DMS79 (cell line): ENCODE measurements at places on chromosomes 11 and 22.

DNA sequence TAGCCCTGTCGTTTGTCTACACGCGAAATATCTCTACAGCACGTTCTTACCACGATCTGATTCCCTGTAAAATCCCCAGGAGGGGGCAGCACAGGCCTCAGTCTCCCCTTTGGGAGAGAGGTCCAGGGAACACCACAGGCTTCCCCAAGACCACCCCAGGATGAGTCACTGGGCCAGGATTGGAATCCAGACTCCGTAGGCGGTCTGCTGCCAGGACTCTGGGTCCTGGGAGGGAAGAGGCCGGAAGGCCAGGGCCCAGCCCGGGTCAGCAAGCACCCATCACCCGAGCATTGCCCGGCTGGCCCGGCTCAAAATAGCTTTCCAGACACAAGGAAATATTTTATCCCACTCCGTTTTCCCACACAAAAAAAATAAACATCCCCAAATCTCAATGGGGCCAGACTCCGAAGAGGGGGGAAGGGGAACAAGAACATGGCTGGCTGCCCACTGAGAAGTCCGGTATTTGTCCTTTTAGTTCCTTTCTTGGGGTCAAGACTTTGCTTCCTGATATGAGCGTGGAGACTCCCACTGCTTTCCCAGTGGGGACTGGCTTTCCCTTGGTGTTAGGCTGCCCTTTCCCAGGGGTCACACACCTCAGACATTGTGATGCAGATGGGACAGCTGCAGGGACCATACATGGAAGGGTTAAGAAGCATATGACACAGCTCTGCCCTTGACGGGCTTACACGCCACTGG lies 91.3 kb downstream of the LRRC32 start:
- no peak for DNase-seq

DNA sequence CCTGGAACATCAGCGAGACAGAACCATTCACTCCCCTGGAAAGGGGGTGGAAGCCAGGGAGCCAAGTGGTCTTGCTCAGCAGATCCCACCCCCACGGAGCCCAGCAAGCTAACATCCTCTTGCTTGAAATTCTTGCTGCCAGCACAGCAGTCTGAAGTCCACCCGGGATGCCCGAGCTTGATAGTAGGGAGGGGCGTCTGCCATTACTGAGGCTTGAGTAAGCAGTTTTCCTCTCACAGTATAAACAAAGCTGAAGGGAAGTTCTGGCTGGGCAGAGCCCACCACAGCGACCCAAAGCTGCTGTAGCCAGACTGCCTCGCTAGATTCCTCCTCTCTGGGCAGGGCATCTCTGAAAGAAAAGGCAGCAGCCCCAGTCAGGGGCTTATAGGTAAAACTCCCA lies 764.8 kb upstream of the LUZP2 start:
- DNase-seq, result no peak

GRCh38 chr11:18452927-18453326 lies 2.7 kb upstream of the LDHAL6A start:
- DNase-seq, result no peak

DNA sequence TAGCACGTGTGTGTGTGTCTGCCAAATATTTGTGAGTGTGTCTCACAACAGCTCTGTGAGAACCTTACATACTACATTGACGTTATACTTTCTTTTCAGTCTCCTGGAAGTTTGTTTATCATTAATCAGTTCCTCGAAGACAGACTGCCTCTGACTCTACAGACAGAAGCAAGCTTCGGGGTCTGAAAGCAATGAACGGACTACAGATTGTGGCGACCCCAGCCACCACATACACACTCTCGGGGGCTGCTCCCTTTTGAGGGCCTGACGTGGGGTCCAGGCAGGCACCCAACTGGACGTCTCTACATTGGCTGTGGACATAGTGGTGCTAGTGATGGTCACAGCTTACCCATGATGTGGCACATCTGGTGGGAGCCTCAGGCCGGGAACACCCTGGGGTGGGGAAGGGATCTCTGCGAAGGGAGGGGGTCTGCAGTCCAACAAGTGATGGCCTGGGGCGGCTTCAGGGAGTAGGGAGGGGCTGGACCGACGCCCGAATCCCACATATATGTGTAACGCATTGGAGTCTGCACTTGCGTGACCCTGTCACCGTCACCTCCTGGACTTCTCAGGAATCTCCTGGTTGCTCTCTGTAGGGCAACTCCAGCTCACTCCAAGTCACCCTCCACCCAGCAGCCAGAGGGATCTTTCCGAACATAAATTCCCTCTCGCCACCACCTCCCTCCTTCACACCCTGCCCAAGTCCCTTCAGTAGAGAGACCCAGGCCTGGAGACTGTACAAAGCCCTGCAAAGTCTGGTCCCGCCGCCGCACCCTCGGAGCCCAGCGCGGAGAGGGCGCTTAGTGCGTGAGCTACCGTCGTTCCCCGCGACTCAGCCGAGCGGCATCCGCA lies 30.4 kb upstream of the TRIM29 start:
- no peak for DNase-seq

GRCh38 chr11:86446163-86446923 lies 71.7 kb downstream of the CCDC81 start:
- no peak for DNase-seq

DNA sequence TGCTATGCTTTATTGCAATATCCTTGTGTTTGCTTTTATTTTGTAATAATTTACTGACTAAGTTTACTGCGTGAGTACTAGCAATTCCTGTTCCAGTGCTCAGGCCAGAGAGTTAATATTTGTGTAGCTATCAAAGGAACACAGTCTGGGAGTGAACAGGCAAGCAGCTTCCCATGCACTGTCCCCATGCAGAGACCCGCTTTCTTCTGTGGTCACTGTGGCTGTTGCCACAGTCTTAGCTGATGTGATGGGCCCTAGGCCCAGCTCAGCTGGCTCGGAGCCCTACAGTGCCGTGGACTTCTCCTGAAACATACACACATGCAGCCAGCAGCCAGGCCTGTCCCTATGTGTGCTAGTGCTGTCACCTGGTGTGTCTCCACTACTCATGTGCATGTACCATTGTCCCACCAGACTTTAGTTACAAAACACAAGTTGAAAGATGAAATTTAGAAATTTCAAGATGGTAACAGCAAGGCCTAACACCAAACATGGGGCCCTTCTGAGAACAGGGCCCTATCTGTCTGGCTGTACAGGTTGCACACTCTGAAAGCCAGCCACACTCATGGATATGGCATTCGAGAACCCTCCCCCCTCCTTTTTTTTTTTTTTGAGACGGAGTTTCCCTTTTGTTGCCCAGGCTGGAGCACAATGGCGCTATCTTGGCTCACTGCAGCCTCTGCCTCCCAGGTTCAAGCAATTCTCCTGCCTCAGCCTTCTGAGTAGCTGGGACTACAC lies 12.3 kb upstream of the SCUBE2 start:
- DNase-seq, result no peak

DNA sequence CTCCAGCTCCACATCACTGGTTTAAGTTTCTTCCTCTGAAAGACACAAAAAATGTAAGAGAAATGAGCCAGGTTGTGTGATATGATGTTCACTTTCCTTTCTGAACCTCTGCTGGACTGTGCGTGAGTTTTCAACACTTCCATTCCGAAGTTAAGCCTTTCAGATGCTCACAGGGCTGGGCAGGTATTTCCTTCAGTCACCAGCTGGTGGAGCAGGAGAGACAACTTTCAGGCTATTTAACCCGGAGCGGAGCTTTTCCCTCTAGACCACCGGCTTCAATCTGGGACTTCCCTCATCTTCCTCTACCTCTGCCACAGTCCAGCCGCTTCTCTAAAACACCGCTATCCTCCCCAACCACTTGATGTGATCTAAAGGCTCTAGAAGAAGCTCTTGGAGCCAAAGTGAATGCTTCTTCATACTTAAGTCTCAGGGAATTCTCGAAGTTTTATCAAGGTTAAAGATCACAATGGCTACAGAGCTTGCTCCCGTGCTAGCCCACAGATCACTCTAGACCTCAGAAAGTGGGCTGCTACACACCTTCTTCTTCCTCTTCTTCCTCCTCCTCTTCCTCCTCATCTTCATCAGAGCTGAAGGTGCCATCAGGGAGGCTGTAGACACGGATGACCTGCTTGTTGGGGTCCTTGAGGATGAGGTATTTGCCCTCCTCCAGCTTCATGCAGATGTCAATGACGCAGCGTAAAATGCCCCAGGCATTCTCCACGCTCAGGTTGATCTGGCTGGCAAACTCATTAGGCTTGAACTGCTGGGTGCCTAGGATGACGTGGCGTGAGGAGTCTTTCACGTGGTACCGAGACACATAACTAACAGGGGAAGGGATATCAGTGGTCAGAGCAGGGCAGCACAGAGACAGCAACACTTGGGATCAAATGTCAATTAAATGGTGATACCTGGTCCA lies 4.4 kb upstream of the FOXRED2 start:
- no peak for DNase-seq

GRCh38 chr11:94563176-94563847 lies 3.9 kb upstream of the PIWIL4 start:
- DNase-seq, result no peak

- no peak for DNase-seq
Measured at GRCh38 chr11:73171436-73172161, 29.5 kb upstream of the FCHSD2 start.

- no peak for DNase-seq
Measured at GRCh38 chr22:33126881-33127280, 68.7 kb upstream of the SYN3 start.

DNA sequence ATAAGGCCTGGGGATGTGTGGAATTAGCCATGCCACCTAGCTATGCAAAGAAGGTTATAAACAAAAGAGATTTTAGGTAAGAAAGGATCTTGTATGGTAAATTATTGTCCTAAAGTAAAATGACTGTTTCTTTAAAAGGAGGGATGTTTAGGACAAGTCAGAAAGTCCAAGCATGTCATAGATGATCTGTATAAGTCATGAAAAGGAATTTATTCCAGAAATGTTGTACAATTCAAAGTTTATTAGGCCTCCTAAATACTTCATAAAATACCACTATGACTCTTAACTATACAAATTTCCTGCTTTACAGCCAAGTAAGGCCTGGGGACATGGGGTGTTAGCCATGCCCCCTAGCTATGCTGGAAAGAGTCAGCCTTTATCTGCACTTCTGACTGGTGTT lies 22.7 kb downstream of the OR5A2 start:
- no peak for DNase-seq

GRCh38 chr22:24803064-24803542 lies 2.9 kb upstream of the SGSM1 start:
- no peak for DNase-seq

GRCh38 chr11:74956397-74957015 lies 7.4 kb downstream of the SPCS2 start:
- DNase-seq, result no peak

DNA sequence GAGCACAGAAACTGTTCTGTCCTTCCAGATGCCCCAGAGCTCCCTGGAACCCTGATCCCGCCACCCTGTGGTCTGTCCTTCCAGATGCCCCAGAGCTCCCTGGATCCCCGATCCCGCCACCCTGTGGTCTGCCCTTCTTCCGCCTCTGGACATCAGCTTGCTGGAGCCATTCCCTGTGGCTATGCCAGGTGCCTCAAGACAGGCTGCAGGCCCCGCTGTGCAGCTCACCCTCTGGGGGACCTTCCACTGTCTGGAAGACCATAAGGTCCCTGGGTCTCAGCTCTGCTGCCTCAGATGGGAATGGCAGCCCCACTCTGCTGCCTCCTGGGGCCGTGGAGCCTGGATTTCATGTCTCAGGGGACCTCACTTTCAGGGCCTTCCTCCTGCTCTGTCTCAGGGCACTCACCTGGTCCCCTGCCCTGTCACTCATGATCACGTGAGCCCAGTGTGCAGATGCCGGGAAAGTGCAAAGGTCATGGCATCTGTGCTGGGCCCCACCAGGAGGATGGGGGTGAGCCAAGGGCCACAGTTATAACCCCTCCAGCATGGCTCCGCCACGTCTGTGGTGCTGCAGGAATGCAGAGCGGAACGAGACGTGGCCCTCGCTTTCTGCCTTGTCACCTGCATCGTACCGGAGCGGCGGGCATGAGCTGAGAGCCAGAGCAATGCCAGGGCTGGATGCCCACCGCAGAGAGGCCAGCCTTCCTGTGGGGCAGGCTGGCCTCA lies 1520.7 kb downstream of the BRD1 start:
- DNase-seq, result no peak

DNA sequence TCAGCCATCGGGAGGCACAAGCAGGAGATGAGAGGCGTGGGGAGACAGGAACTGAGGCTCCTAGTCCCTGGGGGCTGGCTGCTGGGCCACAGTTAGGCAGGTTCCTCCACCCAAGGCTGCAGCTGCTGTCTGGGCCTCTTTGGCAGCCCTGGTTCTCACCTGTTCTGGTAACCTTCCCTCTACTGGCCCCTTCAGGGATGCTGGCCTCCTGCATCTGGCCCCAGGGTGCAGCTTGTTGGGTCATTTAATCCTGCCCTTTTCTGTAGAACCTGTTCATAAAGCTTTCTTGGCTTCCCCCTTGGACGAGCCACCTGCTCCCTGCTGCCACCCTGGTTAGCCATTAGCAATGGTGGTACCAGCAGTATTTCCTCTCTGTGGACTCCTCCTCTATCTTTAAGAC lies 5.5 kb downstream of the USH1C start:
- no peak for DNase-seq

DNA sequence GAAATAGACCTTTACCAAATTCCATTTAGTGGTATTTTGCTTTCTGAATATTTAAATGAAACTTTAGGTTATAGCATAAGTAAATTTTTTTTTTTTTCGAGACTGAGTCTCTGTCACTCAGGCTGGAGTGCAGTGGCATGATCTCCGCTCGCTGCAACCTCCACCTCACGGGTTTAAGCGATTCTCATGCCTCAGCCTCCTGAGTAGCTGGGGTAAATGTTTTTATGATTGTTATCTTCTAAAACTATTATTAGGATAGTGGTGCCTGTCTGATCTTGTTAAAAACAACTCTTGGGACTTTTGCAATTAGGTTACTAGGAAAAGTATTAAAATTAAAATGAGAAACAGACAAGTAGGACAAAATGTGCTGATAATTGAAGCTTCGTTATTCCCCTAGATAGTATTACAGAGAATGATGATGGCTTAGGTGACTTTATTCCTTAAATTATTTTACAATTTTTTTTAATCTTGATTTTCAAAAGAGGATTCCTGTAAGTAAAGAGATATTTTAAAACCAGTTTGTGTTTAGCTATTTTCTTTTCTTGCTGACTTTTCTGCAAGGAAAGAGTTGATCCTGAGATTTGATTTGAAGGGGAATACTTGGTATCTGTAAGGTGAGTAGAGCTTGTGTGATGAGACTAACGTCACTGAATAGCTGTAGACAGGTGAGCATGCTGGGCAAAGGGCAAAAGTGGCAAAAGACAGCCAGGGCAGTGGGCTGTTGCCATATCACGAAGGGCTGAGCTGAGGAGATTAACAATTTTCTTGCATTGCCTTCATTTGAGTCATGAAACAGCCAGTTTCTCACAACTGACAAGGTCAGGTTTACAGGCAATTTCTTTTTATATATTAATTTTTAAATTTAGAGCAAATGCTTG lies 20.8 kb downstream of the CRKL start:
- no peak for DNase-seq

GRCh38 chr11:131710511-131710910 lies 340.1 kb downstream of the NTM start:
- no peak for DNase-seq

- DNase-seq, result no peak
Measured at GRCh38 chr11:6623391-6624363, 4.5 kb upstream of the TPP1 start.

DNA sequence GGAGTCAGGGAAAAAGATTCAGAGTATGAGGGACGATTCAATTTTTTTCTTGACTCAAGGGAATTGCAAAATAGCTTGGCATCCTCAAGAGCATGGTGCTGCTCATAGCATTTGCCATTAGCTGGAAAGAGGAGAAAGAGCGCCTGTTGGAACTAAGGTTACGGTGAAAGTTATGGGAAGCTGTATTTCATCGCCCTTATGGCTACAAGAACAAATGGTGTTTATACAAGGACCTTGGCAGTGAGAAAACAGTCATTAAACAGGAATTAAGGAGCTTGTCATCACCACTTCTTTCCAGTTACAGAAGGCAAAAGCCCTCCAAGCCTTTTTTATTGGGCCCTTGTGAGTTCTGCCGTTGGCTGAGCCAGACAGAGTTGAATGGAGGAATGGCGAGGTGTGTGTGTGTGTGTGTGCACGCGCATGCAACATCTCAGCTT lies 74.2 kb downstream of the ALX4 start:
- no peak for DNase-seq
